ENCODE measurements at places on chromosomes 2 and 18.

- no peak for DNase-seq
These were observed 312.6 kb upstream of the VRK2 start for GRCh38 chr2:57733956-57734355.

- peak; percentile 54 for DNase-seq
These were observed 141.4 kb downstream of the MBP start for GRCh38 chr18:76991021-76991688.

DNA sequence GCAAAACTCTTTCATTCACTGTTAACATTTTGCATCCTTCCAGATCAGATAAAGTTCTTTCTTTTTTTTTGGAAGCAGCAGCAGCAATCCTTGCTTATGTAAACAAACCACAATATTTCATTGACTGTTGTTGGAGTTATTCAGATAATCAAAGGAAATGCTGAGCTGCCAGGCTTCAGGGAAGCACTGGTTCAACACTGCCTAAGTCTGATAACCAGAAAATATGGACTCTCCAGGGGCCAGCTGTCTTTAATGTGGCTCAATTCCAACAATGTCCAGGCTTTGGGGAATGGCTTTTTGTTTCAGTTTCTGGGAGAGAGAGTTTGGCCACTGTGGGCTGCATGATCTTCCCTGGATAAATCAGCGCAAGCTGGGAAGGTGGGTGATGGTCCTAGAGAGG is 354.3 kb downstream of the AKAIN1 start:
- no peak for DNase-seq

GRCh38 chr2:234290671-234291070 is 206.2 kb downstream of the ARL4C start:
- no peak for DNase-seq

DNA sequence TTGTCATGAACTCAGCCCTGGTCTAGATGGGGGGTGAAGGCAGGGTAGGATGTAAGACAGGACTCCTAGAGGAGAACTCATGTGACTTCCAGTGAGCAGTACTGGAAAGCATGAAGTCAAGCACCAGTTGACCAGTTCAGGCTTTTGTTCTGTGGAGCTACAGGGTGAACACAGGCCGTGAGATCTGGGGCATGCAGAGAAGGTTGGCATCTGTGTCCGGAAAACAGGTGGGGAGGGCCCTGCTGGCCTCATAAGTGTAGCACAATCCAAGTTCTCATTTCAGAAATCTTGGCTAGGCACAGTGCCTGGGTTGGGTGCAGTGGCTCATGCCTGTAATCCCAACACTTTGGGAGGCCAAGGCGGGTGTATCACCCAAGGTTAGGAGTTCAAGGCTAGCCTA is 50.9 kb upstream of the SPATS2L start:
- DNase-seq: no peak

DNA sequence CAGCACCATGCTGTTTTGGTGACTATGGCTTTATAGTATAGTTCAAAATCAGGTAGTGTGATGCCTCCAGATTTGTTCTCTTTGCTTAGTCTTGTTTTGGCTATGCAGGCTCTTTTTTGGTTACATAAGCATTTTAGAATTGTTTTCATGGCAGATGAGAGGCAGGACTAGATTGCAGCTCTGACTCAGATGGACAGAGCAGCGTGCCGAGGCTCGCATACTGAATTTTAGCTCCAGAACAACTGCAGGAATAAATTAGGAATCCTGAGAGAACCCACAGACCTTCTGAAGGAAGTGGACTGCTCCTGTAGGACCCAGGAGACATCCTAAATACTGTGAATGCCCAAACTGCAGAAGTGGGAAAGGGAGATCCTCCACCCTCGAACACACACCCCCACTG is 141.6 kb downstream of the NETO1 start:
- DNase-seq: no peak

DNA sequence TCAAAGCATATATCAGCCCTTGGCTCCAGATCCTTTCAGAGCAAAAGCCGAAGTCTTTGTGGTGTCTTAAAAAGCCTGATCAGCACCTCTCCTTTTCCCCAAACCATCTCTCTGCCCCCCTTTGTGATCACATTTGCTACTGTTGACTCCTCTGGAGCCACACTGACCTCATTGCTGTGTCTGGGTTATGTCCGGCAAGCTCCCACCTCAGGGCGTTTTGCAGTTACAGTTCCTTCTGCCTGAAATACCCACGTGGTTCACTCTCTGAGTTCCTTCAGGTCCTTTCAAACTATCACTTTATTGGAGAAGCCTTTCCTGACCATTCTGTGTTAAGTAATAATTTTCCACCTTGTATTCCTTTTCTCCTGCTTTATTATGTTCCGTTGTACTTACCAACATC is 11.8 kb downstream of the C2orf69 start:
- no peak for DNase-seq

DNA sequence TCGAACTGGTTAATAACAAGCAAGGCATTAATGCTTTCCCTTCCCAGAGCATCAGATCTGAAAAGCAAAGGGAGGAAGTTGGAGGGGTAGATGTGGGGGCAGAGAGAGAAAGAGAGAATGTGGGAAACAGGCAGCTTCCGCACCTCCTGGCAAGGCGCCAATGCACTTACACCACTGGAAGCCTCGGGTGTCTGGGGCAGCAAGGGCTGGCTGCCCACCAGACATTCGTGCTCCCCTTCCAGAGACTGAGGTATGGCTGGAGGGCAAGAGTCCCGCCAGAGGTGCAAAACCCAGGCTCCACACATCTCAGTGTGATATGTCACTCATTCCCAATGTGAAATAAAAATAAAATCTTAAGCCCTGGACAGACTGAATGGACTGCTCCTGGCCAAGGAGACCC is 46.4 kb downstream of the TEX51 start:
- no peak for DNase-seq

GRCh38 chr2:67642046-67642382 is 244.9 kb downstream of the ETAA1 start:
- no peak for DNase-seq
